Kidney tubule cell (primary cell): ENCODE measurements at places on chromosomes 13 and 19.

DNA sequence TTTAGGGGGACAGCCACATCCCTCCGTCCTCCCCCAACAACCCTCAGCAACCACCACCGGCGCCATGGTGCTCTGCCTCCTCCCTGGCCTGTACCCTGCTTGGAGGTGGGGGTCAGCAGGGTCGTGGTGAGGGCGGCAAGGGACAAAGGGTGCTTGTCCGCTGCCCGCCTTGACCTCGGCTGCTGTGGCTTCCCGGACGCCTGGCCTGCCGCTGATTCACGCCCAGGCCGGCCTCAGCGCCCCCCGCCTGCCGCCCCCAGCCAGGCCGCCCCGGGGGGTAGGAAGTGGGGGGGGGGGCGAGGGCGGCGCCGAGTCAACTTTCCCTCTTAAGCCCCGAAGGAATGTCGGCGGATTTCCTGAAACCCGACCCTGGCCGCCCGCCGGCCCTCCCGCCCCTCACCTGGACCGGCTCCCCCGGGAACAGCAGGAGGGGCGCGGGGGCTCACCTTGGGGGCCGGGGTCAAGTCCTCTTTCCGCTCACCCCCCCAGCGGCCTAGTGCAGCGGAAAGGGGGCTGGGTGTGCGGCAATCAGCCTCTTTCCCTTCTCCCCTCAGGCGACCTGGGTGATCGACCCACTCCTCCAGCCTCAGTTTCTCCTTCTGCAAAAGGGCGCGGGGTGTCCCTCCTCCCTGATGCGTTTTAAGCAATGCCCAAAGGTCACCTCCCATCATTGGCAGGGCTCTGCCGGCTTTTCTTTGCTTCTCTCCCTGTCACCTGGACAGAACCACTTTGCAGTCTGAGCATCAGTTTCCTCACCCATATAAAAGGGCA lies 1.9 kb upstream of the TMEM59L start:
- no peak for DNase-seq

DNA sequence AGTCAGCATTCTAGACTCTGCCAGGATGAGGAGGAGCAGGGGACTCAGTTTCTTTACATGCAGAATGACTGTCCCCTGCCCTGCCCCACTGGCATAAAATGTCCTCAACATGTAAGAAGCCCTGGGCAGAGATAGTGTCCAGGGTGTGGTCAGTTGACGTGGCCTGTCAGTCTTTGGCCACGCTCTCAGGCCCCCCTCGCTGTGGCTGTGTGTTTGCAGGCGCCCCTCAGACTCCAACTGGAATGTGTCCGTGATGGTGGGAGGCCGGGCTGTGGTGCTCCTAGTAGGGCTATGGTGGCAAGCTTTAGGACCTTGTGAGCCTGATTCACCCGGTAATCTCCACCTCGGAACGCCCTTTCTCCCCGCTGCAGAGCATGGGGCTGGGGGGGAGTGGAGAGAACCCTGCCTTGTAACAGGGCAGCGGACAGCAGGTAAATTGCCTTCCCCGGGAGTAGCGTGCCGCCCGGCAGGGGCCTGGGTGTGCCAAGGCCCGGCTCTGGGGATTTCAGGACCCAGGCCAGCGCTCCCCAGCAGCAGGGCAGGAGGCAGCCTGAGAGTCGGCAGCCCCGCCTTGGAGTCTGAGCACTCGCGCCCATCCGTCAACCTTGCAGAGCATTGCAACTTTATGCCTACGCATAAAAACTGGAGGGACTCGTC lies 62.3 kb downstream of the CHST8 start:
- DNase-seq = peak; percentile 48

- DNase-seq = no peak
Observed at GRCh38 chr13:58187881-58188280, 556.3 kb downstream of the PCDH17 start.

DNA sequence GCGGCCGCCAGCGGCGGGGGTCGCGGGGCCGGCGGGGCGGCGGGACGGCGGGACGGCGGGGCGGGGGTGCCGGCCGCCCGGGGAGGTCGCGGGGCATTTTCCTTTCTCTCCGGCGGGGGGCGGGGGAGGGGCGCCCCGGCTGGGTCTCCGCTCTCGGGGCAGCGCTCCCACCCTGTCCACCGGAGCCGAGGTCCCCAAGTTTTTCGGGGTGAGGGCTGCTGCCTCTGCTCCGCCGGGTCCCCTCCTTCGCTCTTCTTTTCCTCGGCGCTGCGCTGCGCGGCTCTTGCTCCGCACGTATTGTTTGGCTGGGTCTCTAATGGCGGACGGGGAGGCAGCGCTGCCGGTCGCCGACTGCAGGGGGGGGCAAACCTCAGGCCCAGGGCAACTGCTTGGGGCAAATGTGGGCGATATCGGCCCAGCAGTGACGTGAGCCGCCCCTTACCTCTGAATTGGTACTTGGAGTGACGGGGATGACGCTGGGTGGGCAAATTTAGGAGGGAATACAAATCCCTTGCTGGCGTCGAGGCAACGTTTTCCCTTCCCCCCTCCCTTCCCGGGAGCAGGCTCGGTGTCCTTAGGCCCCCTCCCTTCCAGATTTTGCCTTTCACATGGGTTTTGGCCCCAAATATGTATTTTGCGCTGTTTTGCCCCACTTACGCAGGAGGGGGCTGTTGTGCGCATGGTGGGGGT lies 759 bp downstream of the ZMYM2 start:
- peak; percentile 58 for DNase-seq

- DNase-seq = no peak
Observed at GRCh38 chr13:111971891-111972780, 94.8 kb upstream of the SOX1 start.

- no peak for DNase-seq
Observed at GRCh38 chr13:69423844-69424243, 683.8 kb upstream of the ATXN8OS start.

GRCh38 chr19:1533510-1534150 lies 9.8 kb downstream of the PLK5 start:
- DNase-seq = no peak

DNA sequence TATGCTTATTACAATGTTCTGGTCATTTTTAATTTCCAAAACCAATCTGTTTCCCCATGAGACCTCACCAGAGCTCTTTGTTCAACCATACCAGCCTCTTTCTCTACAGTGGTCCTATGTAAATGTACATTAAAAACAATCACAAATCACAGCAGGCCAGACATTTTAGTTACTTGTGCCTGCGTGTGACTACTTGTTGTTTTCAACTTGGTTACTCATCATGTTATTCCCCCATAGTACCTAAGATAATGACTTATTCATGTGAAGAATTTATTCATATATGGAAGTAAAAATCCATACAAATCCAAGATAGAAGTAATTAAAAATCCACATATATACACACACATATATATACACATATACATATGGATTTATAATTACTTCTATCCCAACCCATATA lies 379.6 kb downstream of the SLITRK6 start:
- DNase-seq = no peak

GRCh38 chr13:113965968-113966884 lies 7.7 kb downstream of the C13orf46 start:
- no peak for DNase-seq

GRCh38 chr19:38644719-38645118 lies 2.7 kb upstream of the ACTN4 start:
- peak; percentile 63 for DNase-seq

GRCh38 chr13:114339857-114340534 lies 25.7 kb downstream of the CHAMP1 start:
- peak; percentile 62 for DNase-seq

- no peak for DNase-seq
Observed at GRCh38 chr13:77930430-77930829, 11.8 kb upstream of the EDNRB start.

DNA sequence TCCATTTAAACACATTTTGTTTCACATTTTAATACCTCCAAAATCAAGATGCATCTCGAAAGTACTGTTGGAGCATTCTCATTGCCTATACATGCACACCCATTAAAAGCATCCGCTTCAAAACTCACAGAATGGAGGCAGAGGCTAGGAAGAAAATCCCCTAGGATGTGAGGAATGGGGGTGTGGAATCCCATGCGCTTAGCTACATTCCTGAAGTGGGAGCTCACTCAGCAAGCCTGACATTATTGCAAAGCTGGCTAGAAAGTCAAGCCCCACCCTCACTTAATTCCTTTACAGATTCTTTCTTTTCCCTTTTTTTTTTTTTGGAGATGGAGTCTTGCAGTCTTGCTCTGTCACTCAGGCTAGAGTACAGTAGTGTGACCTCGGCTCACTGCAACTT lies 4.6 kb upstream of the FAM32A start:
- DNase-seq = peak; percentile 67

GRCh38 chr13:113542751-113543424 lies 41.7 kb upstream of the TFDP1 start:
- DNase-seq = no peak

DNA sequence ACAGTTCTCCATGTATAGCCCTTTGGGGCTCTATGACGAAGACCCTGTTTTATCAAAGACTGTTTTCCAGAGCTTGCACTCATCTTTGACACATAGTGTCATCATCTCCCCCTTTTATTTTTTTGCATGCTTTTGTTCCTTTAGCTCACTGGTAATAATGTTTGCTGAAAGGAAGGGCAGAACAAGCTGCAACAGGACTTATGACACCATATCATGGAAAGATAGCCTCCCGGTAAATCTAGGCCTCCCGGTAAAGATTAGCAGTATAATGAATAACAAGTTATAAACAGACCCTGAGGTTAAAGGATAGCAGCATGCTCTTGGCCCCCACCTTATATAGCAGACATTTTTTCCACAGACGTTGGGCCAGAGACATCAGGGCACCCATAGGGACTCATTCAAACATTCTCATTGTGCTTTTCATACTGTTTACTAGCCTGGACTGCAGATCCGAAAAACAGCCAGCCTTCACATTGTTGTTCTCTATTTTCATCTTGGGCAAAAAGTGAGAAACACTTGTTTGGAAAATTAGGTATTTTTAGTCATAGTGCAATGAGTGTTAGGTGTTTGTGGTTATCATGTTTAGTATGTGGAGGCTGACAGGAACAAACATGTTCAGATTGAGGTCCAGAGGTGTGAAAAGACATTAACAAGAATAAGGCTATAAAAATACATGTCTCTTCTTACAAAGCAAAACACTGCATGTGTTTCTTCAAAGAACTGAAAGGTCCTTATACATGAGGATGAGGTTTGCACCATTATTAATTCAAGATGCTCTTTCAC lies 136.9 kb upstream of the SPRY2 start:
- no peak for DNase-seq

- no peak for DNase-seq
Observed at GRCh38 chr19:33667141-33667650, 45.4 kb downstream of the CHST8 start.

- DNase-seq = peak; percentile 23
Observed at GRCh38 chr13:33644581-33645543, 173.1 kb upstream of the RFC3 start.

- DNase-seq = no peak
Observed at GRCh38 chr19:18051887-18052286, 34.8 kb downstream of the IL12RB1 start.

GRCh38 chr13:33150126-33150525 lies 133.9 kb downstream of the KL start:
- DNase-seq = peak; percentile 27

GRCh38 chr13:110881839-110882627 lies 32.8 kb downstream of the ANKRD10 start:
- DNase-seq = no peak

- DNase-seq = no peak
Observed at GRCh38 chr19:35022460-35022859, 7.8 kb upstream of the SCN1B start.

- peak; percentile 21 for DNase-seq
Observed at GRCh38 chr13:101681834-101682233, 229.4 kb downstream of the ITGBL1 start.

DNA sequence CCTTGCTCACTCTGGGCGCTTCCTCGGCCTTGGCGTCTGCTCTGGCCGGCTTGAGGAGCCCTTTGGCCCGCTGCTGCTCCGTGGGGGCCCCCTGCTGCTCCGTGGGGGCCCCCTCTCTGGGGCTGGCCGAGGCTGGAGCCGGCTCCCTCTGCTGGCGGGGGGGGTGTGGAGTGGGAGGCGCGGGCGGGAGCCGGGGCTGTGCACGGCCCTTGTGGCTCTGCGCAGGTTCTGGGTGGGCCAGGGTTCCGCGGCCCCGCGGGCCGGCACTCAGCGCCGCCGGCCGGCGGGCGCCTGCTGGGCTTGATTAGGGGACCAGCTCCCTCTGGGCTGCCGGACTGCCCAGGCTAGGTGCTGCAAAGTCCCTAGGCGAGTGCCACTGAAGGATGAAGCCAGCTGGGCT lies 436.2 kb downstream of the SLITRK6 start:
- no peak for DNase-seq

DNA sequence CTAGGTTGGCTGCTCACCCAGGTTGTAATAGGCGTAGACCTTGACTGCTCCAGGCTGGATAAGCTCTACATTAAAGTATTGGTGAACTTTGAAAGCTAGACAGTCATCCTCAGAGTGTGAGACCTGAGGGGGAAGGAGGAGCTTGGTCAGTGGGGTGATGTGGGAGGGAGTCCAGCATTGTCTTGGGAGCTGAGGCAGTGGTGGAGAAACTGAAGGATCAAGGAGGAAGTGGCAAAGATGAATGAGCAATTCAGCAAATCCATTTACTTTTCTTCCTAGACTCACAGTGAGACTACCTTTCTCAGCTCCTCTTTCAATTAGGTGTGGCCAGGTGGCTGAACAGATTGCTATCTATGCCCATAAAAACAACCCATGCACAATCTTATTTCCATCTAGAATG lies 10.2 kb upstream of the TNFSF14 start:
- DNase-seq = peak; percentile 35

GRCh38 chr19:29952177-29952576 lies 10.1 kb downstream of the URI1 start:
- DNase-seq = no peak

GRCh38 chr19:10871711-10872545 lies 575 bp downstream of the CARM1 start:
- peak; percentile 39 for DNase-seq

DNA sequence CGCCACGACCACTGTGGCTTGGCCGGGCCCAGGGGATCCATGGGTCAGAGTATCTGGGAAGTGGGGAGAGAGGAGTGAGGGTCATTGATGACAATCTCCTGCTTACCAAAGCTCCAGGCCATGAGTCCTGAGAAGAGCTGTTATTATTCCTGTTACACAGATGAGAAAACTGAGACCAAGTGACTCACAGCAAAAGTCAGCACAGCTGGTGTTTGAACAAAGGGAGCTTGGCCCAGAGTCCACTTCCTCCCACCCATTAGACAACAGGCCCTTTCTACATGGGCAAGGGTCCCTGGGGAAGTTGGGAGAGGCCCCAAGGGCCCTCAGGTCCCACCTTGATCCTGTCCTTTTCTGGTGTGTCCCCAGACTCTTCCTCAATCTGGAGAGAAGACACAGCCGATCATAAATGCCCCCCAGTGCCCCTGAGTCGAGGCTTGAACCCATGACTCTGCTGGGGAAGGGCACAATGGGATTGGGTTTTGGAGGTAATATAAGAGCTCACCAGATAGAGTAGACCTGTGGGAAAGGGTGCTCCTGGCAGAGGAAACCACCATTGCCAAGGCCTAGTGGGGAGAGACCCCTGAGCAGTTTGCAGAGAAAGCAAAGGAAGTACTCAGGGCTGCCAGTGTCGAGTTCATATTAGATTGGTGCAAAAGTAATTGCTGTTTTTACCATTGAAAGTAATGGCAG lies 6.8 kb downstream of the FUT6 start:
- no peak for DNase-seq
